Stimulated activated CD8-positive, alpha-beta memory T cell treated with anti-CD3 and anti-CD28 coated beads, Interleukin-7, amount 100 ng/mL, for 4 hours (primary cell): ENCODE measurements at places on chromosomes 5 and 9.
A peak's percentile ranks its signal among the peaks of the same experiment; 100 is the strongest.

GRCh38 chr9:4583001-4583400 is 79.1 kb upstream of the PLPP6 start:
- DNase-seq = no peak

DNA sequence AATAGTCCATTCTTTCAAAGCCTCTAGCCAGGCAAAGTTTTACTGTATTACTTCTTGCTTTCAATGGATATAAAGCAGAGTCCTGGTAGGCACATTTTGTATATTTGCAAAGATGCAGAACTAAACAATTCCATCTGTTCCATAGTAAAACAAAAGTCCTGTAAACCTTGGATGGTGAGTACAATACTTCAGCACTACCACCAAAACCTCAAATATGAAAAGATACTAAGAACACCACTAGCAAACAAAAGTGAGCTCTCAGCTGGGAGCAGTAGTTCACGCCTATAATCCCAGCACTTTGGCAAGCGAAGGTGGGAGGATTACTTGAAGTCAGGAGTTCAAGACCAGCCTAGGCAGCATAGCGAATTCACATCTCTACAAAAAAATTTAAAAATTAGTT is 195.0 kb downstream of the MSX2 start:
- no peak for DNase-seq

DNA sequence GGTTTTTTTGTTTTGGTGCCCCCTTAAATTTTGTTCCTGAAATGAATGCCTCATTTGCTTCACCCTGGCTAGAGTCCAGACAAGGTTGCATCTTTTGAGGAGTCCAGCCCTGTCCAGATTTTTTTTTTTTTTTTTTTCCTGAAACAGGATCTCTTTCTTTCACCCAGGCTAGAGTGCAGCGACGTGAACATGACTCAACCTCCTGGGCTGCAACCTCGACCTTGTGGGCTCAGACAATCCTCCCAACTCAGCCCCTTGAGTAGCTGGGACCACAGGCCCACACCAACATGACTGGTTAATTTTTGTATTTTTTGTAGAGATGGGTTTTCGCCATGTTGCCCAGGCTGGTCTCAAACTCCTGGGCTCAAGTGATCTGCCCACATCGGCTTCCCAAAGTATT is 469.0 kb upstream of the BRINP1 start:
- DNase-seq = no peak

- DNase-seq = no peak
Measured at GRCh38 chr5:39650008-39650762, 225.4 kb upstream of the DAB2 start.

GRCh38 chr9:123438821-123439220 is 82.8 kb downstream of the CRB2 start:
- no peak for DNase-seq

DNA sequence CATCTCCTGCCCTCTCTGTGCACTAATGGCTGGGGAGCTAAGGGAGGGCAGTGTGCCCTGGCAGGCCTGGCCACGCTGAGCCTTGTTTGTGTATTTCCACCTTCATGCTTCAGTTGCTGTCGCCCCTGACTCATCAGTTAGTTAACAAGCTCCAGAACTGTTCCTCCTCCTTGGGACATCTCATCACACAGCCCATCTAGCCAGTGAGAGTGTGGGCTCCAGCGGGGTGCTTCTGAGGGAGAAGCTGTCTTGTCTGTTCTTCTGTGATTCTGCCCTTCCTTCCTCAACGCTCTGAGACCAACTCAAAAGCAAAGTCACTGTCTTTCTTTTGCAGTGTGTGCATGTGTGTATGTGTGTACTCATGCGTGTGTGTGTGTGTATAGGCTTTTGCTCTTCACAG is 58.3 kb upstream of the CPEB4 start:
- no peak for DNase-seq

- DNase-seq = no peak
Measured at GRCh38 chr9:130394320-130394719, 50.4 kb upstream of the ASS1 start.

GRCh38 chr9:94881023-94881422 is 154.5 kb downstream of the AOPEP start:
- DNase-seq = no peak

- DNase-seq = no peak
Measured at GRCh38 chr9:20353931-20354652, 268.2 kb downstream of the MLLT3 start.

DNA sequence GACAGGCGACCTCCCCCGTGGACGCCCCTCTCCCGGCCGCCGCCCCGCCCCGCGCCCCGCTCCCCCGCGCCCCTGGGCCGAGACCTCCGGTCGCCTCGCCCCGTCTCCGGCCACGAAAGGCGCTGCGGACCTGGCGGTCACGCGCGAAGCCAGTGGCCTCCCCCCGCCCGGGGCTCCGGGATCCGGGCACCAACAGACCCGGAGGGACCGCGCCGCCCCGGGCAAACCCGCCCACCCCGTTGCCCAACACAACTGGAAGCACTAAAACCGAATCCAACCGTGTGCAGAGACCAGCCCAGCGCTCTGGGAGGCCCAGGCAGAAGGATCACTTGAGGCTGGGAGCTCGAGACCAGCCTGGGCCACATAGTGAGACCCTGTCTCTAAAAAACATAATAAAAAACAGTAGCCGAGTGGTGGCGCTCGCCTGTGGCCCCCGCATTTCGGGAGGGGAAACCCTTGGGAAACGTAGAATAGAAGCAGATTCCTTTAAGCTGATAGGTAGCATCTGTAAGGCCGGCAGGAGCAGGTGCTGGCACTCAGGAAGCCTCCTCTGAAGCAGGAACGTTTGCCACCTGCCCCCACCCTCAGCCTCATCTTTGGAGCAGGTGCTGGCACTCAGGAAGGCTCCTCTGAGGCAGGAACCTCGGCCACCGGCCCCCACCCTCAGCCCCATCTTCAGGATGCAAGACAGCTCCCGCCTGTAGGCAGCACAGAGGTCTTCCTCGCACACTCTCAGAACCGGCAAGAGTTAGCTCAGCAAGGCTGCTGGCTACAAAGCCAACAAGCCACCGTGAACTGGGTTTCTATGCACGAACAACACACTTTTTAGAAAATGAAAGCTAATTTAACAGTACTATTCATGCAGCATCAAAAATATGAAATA is 4.6 kb upstream of the SLC9A3 start:
- no peak for DNase-seq

- DNase-seq = no peak
Measured at GRCh38 chr5:180143656-180144364, 65.2 kb downstream of the RASGEF1C start.

- DNase-seq = no peak
Measured at GRCh38 chr5:83567741-83568140, 96.2 kb downstream of the VCAN start.

GRCh38 chr9:9592104-9592503 is 1020.7 kb downstream of the PTPRD start:
- DNase-seq = no peak

- DNase-seq = no peak
Measured at GRCh38 chr5:17727098-17727497, 92.8 kb downstream of the TAF11L14 start.

GRCh38 chr5:58759745-58760144 is 176.9 kb downstream of the RAB3C start:
- no peak for DNase-seq

GRCh38 chr9:124812441-124812876 is 35.5 kb downstream of the OLFML2A start:
- no peak for DNase-seq

- DNase-seq = no peak
Measured at GRCh38 chr5:151562019-151562707, 29.0 kb downstream of the FAT2 start.

- no peak for DNase-seq
Measured at GRCh38 chr9:33677506-33677809, 117.9 kb upstream of the PRSS3 start.

DNA sequence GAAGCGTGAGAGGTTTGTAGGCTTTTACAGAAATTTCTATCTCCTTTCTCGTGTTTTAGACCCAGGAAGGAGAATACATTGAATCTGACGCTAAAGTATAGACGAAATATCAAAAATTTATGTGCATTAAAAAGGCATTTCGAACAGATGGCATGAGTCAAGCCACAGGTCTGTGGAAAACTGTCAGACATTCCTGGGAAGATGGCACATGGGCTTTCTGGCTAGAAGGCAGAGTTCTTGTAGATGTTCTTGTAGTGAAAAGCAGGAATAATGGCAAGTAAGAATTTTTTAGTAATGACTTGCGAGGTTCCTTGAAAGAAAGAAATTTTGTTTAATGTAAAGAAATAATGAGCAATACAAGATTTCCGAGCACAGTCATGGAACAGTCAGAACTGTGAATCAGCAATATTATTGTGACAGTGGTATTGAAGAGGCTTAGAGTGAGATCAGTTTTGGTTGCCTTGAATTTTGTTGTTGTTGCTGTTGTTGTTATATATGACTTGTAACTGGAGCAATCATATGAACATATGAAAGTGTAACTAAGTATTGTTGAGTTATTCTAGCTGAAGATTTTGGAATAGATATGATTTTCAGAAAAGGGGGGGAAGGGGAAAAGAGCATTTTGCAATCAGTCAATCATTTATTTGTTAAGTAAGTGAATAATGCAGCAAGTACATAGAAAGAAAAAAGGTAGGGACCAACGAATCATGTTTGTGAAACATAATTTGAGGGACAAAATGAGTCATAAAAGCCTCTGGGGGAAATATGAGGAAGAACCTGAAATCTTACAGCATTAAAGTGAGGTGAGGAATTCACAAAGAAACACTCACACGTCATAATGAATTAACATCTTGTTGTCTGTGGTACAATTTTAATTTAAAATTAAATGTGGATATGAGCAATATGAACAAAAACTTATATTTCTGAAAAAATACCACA is 339.0 kb upstream of the CTNND2 start:
- DNase-seq = no peak

DNA sequence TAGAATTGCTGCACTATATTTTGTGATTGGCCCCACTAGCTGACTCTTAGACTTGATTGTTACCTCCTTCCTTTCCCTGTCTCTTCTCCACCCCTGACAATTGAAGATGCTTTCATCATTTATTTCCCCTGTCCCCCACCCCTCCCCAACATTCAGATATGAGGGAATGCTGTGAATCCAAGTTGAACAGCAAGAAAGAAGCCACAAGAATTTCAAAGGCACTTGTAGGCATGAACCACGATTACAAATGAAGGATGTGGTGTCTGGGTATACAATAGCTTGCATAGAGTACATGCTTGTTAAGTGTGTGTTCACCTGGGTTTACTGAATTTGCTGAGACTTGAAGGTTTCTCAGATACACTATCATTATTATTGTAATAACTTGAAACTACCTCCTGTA is 78.3 kb upstream of the TRIO start:
- DNase-seq = no peak

GRCh38 chr5:56094579-56095361 is 100.0 kb upstream of the IL6ST start:
- peak; percentile 44 for DNase-seq

DNA sequence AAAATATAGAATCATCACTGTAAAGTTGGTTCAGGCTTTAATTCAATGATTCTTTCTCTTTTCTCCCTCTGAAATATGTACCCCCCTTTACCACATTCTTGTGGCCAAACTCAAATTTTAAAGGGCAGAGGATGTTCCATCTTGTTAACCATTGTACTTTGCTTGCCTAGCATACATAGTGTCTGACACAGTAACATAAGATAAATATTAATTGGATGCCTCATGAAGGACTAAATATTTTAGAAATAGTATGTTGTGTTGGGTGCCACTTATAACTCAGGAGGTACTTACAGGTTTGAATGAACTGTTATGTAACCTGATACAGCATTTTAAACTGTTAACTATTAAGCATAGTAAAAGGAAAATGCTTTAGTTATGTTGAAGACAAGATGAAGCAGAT is 71.5 kb downstream of the NIPBL start:
- DNase-seq = no peak

DNA sequence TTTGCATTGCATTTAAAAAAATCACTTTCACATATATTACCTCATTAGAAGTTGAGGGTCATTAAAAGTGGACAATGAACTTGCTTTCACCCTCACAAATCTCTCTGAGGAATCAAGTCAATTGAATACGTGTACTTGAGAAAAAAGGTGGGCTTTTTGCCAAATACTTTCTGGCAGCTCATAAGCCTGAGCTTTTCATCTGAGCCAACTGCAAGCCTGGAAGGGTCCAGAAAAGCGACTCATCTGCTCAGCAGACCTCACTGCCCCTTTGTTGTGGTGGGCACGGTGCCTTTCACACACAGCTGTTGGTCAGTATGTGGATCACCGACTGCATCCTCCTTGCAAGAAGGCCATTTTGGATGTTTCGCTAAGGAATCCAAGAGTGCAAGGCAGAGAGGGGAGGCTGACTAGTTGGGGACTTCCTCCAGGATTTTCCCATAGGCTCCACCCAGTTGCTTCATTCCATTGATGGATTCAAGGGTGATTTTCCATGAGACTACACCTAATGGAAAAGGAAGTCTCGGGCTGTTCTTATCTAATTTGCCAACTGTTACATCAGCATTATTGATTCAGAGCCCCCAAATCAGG is 564.7 kb downstream of the PDE4D start:
- no peak for DNase-seq

GRCh38 chr5:39167141-39167971 is 52.0 kb downstream of the FYB1 start:
- no peak for DNase-seq

DNA sequence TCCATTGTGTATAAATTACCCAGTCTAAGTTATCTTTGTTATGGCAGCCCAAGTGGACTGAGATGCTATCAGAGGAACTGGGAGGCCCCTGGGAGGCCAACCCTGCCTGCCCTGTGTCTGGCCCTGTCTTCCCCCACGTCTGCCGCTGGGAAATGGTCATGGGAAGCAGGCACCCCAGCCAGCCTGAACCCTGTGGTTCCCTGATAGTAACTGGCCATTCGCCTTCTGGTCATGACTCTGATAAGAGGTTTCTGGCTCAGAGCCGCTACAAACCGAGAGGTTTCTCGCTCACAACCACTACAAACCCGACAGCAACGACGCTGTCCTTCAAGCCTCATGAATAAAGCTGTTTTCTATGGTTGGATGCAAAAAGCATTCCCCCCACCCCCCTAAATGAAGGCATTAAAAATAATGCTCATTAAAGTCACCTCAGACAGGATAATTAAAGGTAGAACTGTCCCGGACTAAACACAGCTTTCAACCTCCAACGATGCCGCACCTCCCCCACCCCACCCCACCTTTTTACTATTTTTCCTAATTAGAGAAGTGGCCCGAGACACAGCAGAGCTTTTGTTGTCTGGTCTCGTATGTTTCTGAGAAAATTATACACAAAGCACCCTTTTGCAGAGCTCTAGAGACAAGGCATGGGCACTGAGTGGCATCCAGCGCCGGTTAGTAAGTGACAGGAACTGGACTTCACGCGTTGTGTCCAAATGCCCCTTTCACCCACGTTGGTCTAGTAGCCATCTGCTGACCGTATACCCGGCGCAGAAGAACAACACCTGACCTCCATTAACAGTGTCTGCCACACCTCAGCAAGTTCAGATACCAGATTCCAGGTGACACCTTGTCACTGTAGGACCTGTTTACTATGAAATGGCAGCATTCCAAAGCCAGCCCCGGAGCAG is 140.8 kb downstream of the COL23A1 start:
- DNase-seq = no peak

DNA sequence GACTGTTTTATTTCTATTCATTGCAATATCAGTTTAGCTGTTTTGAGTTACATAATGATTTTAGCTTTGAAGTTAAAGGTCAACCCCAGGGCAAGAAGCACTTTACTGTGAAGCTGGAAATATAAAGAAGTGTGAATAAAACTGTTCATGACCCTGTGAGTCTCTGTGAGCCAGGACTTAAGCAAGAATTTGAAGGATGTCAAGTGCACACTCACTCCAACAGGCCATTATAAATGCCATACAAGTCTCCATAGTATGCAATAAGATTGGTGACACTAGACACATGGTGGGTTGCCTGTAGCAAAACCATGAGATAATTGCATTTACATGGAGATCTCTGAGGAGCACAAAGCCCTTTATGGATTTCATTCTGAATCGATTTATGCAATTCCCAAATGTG is 318.7 kb upstream of the ITGA1 start:
- DNase-seq = no peak

GRCh38 chr9:32487981-32488380 is 38.0 kb downstream of the RIGI start:
- no peak for DNase-seq
